PC-3 (cell line): ENCODE measurements at places on chromosomes 4 and X.

DNA sequence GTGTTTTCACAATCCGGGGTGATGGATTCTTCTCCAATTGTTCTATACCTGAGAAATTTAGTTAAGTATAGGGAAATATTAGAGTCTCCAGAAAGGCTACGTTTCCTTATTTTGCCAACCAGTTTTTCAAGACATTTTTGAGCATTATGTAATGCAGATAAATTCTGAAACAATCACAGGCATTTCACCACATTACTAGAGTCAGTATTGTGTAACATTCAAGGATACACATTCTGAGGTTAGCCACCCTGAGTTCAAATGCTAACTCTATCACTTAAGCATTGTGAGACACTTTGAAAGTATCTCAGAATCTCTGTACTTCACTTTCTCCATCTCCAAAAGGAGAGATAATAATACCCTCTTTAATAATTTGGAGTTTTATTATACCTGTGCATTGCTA lies 10.6 kb downstream of the SULT1B1 start:
- DNase-seq, result peak; percentile 58
- no peak overlapping the region for H3K4me3 ChIP-seq
- H3K4me1 ChIP-seq, result peaks cover 32% of the 10 kb centered on the region
- H3K27ac ChIP-seq, result no peak overlapping the region
- no peaks in the 10 kb centered on the region for H3K36me3 ChIP-seq
- H3K27me3 ChIP-seq, result no peaks in the 10 kb centered on the region

- H3K4me1 ChIP-seq, result peaks cover 23% of the 10 kb centered on the region
- H3K27ac ChIP-seq, result no peak overlapping the region
- no peaks in the 10 kb centered on the region for H3K36me3 ChIP-seq
- H3K27me3 ChIP-seq, result no peaks in the 10 kb centered on the region
These were observed 231.0 kb upstream of the GATB start for GRCh38 chr4:151991884-151992167.

GRCh38 chr4:149993030-149993429 lies 85.2 kb upstream of the DCLK2 start:
- peaks cover 9% of the 10 kb centered on the region for H3K4me1 ChIP-seq
- no peak overlapping the region for H3K4me3 ChIP-seq
- no peak overlapping the region for H3K27ac ChIP-seq
- peak; percentile 15 for DNase-seq
- no peaks in the 10 kb centered on the region for H3K27me3 ChIP-seq

DNA sequence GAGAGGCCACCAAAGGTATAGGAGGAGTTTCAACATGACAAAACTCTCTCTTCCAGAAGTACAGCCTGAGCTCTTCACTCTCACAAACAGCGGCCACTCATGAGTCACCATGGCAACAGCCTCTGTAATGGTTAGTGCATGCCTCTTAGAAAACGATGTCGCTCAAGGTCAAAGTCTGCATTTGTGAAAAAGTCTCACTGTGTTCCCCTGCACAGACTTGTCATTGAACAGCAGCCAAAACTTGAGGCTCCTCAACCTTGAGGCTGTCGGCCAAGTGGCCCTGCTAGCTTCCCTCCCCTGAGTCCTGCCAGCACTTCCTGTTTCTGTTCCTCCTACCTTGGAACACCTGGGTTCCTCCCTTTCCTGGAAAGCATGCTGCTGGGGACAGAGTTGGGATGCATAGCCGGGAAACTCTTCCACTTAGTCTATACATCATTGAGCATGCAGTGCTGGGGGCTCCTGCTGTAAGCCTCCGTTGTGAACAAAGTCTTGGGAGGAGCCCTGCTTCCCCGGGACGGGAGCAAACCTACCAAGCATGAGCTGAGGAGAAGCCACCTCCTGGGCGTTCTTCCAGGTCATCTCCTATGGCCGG lies 66.6 kb downstream of the ING2 start:
- no peaks in the 10 kb centered on the region for H3K4me1 ChIP-seq
- no peaks in the 10 kb centered on the region for H3K36me3 ChIP-seq
- H3K4me3 ChIP-seq, result no peak overlapping the region
- no peak overlapping the region for H3K27ac ChIP-seq
- H3K27me3 ChIP-seq, result peaks cover 9% of the 10 kb centered on the region; the same call in 1 of the 2 replicates

DNA sequence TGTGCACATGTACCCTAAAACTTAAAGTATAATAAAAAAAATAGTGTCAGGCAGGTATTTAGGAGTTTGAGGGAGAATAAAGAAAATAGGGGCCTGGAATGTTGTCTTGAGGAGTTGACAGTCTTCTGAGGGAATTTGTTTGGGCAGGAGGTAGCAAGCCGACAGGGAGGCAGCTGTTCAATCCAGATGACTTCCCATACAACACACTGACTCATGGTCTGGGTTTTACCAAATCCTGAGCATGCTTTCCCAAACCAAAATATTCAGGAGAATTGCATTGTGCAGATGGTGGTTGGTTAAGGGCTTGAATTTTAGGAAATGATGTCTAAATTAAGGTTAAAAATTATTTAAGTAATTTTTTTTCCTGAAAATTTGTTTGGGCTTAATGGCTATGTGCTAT lies 430.0 kb downstream of the INPP4B start:
- no peaks in the 10 kb centered on the region for H3K27me3 ChIP-seq
- H3K27ac ChIP-seq, result peak overlapping the region; percentile 46; the same call in 1 of the 2 replicates
- no peaks in the 10 kb centered on the region for H3K36me3 ChIP-seq
- no peak for DNase-seq
- H3K4me1 ChIP-seq, result peaks cover 14% of the 10 kb centered on the region
- no peak overlapping the region for H3K4me3 ChIP-seq
